ENCODE measurements at places on chromosomes 7 and 10. TPM values are rescaled to one million over a fixed set of nuclear protein-coding genes. Genes with fewer than 3 reads are reported as not detected.

GRCh38 chr7:139230484-139230773 lies 608 bp upstream of the UBN2 start:
- no peak for DNase-seq

DNA sequence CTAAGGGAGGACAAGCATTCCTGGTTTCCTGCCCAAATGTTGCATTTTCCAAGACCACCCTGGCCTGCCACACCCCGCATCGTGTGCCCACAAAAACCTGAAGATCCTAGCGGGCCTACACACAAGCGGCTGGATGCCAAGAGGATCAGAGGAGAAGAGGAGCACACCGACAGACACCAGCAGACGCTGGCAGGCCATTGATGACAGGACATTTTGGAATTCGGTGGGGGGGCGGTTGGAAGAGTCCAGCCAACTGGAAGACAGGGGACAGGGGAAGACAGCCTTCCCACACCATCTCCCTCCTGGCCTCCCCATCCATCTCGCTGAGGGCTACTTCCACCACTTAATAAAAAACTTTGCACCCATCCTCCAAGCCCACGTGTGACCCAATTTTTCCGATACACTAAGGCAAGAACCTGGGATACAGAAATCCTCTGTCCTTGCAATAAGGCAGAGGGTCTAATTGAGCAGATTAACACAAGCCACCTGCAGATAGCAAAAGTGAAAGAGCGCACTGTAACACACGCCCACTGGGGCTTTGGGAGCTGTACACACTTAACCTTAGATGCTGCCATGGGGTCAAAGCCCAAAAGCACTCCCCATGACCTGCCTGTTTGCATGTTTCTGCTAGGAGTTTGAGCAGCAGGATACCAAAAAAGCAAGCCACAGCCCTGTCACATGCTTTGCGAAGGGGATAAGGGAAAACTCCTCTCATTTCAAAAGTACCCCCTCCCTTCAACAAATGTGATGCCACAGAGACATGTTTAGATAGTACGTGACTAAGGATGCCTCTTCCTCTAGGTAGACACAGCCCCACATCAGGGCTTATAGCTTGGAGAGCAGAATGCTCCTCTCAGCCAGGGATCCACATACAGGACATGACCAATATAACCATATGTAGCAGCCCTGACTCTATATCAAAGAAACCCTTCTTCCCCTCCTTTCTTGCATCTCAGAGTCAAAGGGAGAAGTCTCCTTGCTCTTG lies 13.4 kb upstream of the SMNDC1 start:
- no peak for DNase-seq

DNA sequence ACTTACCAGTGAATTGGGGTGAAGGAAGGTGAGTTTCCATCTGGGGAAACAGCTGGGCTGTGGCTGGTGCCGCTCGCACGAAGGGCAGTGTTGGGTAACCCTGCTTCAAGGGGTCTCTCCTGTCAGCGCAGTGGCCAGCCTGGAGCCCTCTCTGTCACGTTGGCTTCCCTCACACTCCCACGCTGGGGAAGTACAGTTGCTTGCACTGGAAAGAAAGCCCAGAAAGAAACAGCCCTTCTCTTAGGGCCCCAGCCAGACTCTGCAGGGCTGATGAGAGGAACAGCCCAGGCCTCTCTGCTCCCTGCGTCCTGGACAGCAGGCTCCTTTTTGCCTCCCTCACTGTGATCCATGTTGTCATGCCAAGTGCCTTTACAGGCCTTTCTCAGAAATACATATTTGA lies 40.3 kb upstream of the TRIM8 start:
- no peak for DNase-seq

The ANKRD7 gene
- 0.26 TPM for total RNA-seq

The CDH23 gene
- total RNA-seq: 0.13 TPM
